ENCODE measurements at places on chromosomes 11 and 22.

DNA sequence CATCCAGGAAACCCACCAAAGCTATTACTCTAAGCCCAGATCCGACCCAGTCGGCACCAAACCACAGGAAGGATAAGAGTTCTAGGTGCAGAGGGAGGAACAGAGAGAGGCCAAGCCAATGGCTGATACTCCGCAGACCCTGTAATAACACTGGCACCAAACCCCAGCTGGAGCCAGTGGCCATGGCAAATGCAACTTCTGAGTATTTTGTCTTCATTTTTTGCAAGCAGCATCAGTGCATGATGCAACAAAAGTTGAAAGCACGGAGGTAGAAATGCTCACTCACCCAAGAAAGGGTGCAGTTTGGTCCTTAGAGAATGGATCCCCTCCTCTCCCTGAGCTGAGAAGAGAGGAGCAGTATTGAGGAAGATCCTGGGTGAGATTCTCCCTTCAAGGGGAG, 2.8 kb downstream of the TMEM121B start:
- DNase-seq: no peak

DNA sequence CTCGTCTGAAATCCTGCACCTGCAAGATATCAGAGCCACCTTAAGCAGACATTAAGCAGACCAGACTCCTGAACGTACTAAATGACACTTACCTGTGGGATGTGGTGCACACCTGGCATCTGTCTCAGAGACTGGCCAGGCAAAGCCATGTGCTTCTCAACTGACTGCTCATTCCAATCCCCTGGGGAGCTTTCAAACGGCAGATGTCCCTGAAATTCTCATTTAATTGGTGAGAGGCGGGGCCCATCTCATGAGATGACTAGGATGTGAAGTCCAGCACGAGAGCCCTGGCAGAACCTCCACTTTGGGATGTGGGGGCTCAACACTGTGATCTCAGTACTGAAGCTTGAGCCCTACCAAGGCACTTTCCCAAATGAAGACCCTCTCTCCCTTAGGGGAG, 84.9 kb upstream of the HMGXB4 start:
- no peak for DNase-seq

- DNase-seq: no peak
Observed at GRCh38 chr11:55357560-55358184, 10.1 kb upstream of the OR4A15 start.

DNA sequence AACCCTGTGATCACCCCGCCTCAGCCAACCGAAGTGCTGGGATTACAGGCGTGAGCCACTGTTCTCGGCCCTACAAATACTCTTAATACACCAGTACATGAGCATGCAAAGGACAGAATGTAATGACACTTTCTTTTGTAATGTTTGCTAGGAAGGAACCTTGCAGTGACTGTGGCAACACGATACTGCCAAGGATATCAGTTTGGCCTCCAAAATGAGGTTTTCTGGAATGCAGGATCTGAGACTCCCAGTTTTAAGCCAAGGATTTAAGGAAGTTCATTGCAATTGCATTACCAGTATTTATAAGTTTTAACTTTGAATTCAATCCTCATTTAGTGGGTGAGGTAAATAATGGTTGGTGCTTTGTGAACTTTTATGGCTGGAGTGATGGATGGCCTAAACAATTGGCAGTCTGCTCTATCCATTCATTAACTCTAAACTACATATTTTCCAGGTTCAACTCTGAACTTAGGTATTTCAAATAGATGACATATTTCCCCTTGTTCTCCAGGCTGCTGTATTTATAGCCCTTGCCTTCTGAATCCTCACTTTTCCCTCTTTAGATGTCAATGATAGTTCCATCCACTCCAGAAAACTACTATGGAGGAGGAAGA, 330.3 kb downstream of the C11orf87 start:
- no peak for DNase-seq

- DNase-seq: no peak
Observed at GRCh38 chr22:50091092-50091768, 1.4 kb downstream of the MOV10L1 start.

- DNase-seq: no peak
Observed at GRCh38 chr11:125448136-125448535, 47.9 kb downstream of the FEZ1 start.

DNA sequence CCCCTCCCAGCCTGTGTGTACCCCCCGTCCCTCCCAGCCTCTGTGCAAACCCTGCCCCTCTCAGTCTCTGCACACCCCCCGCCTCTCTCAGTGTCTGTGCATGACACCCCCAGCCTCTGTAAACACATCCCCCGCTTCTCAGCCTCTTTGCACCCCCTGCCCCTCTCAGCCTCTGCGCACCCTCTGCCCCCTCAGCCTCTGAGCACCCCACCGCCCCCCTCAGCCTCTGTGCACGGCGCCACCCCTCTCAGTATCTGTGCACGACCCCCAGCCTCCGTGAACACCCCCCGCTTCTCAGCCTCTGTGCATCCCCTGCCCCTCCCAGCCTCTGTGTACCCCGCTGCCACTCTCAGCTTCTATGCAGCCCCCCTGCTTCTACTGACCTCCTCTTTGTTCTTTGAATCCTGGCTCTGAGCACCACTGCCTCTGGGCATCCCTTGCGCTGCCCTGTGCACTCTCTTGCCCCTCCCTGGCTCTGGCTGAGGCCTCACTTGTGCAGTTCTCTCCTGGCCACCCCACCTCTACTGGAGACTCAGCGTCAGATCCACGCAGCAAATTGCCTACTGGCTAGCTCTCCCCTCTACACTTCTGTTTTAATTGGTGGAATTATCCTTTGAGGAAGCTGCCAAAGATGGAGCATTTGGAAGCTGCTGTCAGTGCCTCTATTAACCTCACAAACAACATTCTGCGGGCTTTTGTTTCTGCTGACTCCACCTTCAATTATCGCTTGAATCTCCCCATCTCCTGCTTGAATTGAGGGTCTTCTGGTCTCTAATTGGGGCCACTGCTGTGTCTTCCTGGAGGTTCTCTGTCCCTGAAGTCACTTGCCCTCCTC, 838.6 kb downstream of the TBC1D22A start:
- no peak for DNase-seq

DNA sequence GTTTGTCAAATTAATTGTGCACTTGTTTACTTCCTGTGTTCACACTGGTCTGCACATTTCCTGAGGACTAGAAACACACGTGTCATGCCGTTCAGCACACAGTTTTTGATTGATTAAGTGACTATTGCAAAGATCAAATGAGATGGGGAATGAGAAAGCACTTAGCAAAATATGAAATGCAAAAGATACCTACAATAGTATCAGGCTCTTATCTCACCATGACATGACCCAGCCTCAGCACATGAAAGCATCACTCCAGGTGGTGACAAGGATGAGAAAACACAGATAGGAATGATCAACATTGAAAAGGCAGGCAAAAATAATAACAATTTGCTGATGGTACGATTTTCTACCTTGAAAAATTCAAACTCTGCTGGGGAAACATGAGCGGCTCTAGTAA, 42.1 kb upstream of the TP53I11 start:
- DNase-seq: no peak

DNA sequence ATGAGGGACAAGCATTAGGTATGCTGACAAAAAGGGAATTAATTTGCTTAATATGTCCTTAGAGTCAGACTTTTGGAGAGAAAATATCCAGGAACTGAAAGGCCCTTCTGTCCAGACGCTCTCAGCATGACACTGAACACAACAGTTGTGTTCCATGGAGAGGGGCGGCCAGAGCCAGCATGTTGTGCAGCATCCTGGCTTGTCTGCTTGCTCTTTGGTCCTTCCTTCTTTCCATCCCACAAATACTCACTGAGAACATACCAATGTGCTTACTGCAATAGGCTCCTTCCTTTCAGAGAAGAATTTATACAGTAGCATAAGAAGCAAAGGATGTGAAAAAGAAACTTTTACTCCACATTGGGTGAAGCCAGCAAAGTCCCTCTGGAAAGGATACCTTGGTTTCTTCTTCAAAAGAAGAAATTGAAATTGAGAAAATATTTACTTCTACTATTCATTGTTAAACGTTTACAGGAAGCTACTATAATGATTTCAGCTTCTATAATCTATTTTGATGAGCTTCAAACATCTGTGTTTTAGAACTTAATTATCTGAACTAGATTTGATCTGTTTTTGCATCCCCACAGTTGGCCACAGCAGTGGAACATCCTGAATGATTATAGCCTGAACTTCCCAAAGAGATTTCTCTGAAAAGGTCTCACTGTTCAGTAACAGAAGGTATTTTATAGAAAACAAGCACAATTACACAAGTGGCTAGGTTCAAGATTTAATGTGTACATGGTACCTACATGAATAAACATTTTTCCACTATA, 304.1 kb upstream of the PITPNB start:
- DNase-seq: no peak

DNA sequence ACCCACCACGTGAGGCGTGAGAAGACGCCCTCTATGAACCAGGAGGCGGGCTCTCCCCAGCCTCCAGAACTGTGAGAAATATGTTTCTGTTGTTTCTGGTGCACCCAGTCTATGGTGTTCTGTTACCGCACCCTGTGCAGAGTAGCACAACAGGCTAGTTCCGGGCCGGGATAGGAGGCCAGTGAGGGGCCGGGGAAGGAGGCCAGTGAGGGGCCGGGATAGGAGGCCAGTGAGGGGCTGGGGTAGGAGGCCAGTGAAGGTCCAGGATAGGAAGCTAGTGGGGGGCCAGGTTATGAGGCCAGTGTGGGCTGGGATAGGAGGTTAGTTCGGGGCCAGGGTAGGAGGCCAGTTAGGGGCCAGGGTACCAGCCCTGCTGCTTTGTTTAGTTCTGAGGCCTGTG, 204.6 kb downstream of the BARX2 start:
- no peak for DNase-seq

DNA sequence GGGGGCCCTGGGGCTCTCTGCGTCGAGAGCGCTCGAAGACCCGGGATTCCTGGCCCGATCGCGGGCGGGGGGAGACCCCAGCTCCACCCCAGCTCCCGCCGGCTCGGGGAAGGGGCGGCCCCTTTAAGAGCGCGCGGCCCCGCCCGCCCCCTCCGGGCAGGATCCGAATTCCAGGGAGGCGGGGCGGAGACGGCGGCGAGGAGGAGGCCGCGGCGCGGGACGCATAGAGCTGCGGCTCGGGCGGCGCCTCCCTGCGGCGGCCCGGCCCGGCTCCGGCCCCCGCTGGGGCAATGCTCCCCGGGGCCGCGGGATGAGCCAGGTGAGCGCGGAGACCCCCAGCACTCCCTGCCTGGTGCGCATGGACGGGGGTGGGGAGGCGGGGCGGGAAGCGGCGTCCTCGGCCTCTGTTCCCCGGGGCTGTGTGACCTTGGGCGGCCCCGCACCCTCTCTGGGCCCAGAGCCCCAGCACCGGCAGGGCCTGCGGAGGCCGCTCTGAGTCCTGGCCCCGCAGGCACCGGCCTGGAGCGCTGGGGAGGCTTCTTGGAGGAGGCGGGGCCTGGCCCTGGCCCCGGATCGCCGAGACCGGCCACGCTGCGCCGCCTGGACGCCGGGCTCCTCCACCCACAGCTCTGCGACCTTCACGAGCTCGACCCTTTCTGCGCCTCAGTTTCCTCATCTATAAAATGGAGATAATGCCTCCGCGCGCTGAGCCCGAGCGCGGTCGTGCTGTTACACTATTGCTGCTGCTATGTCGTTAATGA, 565 bp downstream of the GAS2L1 start:
- peak; percentile 16 for DNase-seq

DNA sequence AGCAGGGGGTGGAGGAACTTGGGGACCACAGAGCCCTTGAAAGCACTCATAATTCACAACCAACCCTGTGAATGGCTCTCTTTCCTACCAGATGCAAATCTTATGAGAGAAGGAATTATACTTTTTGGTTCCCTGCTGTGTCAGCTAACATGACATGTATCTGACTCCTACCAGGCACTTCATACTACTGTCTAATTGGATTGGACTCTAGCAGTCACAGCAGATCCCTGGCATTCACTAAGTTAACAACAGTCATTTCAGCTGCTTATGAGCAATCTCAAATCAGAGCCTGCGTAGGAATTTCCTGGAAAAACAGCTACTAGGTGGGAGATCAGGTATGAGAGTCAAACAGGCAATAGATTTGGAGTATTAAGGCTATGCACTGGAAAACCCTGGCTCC, 11.1 kb upstream of the ENDOD1 start:
- no peak for DNase-seq

DNA sequence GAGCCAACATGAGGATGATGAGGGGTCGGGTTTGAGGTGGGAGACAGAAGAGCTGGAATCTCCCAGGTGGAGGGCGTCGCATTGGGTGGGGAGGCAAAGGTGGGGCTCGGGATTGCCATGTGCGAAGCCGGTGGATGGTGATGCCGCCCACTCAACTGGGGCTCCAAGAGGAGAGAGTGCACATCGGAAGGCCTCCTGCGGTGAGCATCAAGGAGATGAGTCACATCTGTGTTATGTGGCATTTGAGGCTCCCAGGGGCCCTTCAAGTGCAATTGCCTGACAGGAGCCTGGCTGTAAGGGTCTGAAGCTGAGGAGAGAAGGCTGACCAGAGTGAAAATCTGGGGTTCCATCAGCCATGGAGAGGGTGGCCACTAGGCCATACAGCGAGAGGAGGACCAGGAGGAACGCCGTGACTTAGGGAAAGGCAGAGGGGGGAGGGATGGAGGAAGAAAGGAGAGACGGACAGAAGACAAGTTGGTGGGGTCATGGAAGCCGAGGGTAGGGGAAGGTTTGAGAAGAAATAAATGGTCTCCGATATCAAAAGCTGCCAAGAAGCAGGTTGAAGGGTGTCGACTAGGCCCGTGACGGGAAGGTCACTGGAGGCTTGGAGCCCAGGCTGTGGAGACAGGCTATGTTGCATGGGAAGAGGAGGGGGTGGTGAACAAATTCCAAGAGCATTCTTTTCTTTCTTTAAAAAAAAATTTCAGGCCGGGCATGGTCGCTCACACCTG, 21.3 kb downstream of the RASD2 start:
- DNase-seq: no peak

GRCh38 chr11:45922425-45923082, at the start of gene LARGE2:
TSS of gene LARGE2 (plus strand) at chr11:45922656. CDS start at chr11:45922883, 227 bp downstream.
- DNase-seq: no peak

DNA sequence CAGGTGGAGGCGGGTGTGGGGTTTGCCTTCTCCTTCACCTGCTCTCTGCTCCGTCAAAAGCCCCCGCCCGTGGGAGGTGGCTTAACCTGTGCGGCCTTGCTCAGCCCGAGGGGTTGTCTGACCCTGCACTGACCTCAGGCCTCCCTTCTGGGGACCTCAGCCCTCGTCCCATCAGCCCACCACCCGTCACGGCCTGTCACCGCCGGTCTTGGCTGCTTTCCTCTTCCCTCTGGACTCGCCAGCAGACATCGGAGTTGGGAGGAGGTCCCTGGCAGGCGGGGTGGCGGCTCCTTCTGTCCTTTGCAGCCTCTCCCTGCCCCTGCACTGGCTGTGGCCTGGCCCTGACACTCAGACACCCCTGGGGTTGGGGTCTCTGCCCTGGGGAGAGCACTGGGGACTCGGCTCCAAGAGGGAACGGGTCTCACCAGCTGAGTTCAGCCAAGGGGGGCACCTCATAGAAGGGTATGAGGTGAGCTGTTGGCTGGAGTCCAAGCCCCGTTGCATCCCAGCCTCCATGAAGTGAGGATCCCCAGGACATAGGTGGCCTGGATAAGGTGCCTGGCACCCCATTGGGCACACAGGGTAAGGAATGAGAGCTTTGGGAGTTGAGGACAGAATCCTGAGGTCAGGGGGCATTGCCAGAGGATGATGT, 999.6 kb downstream of the BRD1 start:
- DNase-seq: no peak

DNA sequence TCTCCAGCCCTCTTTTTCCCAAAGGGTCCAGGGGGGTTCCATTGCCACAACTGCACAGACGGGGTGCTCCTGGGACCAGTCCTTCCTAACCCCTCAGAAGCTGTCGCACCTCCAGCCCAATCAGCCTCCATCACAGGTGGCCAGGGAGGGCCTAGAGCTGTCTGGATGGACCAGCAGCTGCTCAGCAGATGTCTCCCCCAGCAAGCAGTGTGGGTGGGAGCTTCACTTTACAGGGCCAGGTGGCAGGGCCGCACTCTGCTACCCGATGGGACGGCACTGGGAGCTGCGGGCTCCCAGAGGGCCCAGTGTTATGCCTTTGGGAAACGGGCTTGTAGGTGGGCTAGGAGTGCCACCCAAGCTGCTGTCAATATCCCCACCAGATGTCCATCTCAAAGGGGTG, 120.5 kb downstream of the DSCAML1 start:
- no peak for DNase-seq
